ENCODE measurements at places on chromosomes 6 and 20.

GRCh38 chr20:60050193-60050947, 92.1 kb downstream of the CDH26 start:
- DNase-seq = no peak

GRCh38 chr20:64240243-64241015, 15.1 kb upstream of the PCMTD2 start:
- DNase-seq = no peak

GRCh38 chr6:139446768-139447655, 72.6 kb upstream of the CITED2 start:
- DNase-seq = no peak

DNA sequence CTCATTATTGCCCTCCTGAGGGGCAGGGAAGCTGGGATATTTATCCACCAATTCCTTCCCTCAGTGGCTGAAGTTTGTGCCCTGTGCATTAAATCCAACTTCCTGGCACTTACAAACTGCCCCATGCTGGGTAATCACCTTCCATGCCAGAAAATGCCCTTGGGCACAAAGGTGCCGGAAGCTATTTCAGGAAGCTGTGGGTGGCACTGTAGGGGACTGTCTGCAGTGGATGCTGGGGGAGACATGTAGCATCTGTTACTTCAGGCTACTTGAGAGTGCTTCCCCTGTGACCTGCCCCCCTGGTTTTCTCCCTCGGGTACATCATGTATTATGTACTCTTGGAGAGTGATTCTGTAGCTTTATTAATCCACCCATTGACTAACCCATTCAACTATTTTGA, 24.7 kb upstream of the RALGAPA2 start:
- no peak for DNase-seq

DNA sequence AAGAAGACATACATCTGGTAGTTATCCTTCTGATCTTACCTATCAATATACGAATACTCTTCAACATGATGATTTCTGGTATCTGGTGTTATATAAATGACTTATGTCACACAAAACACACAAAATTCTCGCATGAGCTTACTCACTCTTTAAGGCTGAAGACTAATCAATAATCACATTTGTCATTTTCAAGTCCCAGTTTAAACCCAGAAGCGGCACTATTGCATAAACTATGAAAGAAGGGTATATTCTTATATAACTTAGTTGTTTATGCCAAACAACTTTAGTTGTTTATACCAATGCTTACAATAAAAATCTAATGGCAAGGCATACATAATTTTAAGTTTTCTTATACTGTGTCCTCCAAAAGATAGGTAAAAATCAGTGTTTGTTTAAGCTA, 293.1 kb downstream of the GRIK2 start:
- no peak for DNase-seq

DNA sequence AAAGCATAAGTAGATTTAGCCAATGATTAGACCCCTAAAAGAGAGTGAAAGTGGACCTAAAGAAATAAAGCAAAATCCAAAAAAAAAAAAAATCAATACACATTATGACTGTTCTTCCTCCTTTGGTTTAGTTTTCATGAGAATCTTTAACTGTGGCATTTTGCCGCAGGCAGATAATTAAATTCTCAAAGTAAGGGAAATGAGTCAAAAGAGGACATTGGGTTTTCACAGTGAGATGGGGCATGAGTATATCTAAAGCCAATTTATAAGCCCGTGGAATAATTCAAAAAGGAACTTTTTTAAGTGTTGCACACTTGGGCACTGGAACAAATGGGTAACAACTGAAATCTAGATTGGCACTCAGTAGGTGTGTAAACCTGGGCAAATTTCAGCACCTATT, 230.3 kb downstream of the PKHD1 start:
- no peak for DNase-seq
